ENCODE measurements at places on chromosomes 12 and 14.

- no peak for DNase-seq
Observed at GRCh38 chr14:91339671-91340369, 77.8 kb downstream of the CCDC88C start.

DNA sequence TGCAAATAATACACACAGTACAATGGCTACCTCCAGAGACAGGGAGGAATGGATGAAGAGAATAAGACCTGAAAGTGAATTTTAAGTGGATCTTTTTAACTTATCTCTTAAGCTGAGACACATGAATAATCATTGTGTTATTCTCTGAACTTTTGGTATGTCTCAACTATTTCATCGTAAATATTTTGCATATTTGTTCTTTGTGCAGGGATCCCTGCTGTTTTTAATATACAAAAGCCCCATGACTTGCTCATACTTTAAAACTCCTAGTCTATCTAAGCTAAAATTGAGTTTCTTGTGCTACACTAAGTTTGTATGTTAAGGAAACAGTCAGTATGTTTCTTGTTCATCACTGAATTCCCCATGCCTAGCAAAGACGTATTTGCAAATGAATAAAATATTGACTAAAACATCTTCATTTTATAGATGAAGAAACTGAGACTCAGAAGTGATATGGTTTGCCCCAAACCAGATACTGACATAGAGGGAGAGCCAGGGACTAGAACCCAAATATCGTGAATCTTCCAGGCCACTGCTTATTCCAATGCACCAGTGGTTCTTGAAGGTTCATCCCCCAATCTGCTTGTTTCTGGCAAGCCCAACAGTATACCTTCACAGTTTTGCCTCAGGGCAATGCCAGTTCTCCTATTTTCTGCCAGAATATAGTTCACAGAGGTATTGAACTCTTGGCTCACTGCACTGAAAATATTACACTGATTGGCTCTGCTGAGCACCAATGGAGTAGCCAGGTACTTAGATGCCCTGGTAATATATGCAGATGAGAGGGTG is 356.9 kb downstream of the MED13L start:
- no peak for DNase-seq

DNA sequence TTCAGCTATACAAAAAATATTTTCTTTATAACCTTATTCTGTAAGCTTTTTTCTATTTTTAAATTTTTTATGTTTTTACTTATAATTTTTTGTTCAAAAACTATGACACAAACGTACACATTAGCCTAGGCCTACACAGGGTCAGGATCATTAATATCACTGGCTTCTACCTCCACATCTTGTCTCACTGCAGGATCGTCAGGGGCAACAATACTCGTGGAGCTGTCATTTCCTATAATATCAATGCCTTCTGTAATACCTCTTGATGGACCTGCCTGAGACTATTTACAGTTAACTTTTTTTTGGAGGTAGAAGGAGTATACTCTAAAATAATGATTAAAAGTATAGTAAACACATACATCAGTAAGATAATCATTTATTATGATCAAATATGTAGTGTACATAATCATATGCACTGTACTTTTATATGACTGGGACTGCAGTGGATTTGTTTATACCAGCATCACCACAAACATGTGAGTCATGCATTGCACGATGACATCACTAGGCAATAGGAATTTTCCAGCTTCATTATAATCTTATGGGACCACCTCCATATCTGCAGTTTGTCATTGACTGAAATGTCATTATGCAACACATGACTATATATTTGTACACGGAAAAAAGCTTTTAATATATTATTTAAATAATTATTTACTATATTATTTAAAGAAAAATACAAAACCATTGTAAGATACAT is 18.5 kb upstream of the PMCH start:
- DNase-seq = no peak

- DNase-seq = no peak
Observed at GRCh38 chr12:84016956-84017355, 895.6 kb downstream of the SLC6A15 start.

DNA sequence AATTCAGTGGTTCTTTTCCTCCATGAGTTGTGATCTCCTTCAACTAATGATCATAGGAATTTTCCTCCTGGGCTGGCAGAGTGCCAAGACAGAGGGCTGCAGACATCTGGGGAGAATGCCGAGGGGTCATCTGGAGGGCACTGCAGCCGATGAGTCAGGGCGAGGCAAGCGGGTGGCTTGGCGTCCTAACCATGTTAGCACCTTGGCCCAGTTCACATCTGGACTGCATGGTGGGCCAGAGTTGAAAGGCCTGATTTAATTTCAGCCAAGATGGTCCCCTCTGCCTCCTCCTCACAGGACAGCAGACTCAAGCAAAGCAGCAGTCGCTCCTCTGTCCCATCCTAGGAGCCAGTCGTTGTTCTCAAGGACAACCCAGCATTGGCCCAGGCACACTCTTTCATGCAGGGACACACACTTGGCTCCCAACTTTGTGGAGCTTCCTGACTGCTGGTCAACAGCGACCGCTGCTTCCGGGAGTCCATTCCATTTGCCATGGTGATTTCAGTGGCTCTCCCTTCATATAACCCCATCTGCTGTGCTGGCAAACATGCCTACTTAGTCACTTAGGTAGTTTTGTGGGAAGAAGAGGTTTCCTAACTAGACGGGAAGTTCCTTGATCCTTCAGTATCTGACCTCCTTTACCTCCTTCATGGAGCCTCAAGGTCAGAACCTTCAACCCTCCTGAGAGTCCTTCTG is 161.8 kb downstream of the TTC8 start:
- no peak for DNase-seq

DNA sequence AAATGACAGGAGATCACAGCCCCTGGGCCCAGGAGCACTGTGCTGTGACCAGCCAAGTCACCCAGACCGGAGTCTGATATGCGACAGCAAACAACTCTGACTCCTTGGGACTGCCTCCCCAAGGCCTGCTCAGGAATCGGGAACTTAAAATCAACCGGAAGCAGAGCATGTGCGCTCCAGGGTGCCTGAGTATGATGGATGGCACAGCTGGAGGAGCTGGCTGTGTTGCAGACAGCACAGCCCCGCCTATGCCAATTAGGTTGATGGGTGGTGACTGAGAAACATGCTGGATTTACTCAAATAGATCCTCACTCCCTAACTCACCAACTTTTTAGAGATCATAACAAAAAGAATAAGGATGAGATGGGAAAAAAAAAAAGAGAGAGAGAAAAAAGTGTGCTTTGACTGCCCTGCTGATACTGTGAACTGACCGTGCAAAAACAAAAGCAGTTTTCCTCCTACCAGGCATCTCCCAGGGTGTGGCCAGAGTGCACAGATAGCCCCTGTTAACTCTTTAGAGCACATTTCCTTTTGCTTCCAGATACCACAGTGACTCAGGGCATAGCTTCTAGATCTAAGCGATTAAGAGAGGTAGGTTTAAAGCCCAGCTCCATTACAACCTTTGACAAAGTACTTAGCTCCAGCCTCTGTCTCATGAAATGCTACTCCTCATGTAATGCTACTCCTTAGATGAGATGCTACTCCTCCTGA is 27.4 kb upstream of the STON2 start:
- DNase-seq = no peak

DNA sequence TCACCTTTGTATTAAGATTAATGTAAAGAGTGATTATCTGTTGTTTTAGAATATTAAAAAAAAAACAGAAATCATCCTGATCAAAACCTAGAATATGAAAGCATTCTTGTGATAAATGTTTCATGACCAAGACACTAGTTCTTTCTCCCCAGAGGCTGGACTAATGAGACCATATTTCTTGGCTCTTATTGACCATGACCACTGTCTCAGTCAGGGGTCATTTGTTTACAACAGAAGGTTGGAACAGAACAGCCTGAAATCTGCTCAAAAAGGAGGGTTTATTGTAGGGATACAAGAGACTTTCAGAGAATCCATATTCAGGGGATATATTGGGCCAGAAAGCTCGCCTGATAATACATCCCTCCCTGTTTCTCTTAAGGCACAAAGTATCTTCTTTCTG is 87.7 kb downstream of the TMEM30B start:
- DNase-seq = no peak

DNA sequence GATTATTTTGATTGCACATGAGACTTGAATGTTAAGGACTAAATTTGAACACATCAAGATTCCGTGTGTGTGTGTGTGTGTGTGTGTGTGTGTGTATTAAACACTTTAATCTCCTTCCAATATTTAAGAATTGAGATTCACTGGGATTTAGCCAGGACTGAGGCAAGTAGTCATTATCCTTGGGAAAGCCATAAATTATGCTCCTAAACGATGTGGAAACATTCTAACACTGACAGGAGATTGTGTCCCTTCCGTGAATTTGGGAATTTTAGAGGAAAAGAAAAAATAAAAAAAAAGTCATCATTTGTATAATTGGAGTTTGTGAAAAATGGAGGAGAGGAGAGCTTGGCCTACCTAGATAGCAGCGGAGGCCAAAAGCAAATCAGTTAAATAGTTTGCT is 212.9 kb downstream of the DUSP6 start:
- no peak for DNase-seq

DNA sequence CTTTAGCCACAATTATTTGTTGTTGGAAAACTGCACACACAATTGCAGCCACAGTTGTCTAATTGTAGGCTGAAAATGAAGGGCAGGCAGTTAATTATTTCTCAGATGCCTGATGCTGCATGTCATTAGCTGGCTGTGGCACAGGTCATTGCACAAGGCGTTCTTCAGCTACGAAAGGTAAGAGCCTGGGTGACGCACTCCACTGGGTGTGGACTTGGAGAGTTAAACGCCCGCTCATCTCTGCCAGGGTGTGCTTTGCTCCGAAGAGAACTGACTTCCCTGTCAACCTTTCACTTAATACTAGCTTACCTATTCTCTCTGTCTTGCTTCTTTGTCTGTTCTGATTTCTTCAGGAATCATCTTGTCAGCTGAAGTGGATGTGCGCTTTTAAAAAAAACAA is 91.4 kb upstream of the CPM start:
- DNase-seq = no peak

- no peak for DNase-seq
Observed at GRCh38 chr12:86234316-86234855, 21.8 kb downstream of the MGAT4C start.

DNA sequence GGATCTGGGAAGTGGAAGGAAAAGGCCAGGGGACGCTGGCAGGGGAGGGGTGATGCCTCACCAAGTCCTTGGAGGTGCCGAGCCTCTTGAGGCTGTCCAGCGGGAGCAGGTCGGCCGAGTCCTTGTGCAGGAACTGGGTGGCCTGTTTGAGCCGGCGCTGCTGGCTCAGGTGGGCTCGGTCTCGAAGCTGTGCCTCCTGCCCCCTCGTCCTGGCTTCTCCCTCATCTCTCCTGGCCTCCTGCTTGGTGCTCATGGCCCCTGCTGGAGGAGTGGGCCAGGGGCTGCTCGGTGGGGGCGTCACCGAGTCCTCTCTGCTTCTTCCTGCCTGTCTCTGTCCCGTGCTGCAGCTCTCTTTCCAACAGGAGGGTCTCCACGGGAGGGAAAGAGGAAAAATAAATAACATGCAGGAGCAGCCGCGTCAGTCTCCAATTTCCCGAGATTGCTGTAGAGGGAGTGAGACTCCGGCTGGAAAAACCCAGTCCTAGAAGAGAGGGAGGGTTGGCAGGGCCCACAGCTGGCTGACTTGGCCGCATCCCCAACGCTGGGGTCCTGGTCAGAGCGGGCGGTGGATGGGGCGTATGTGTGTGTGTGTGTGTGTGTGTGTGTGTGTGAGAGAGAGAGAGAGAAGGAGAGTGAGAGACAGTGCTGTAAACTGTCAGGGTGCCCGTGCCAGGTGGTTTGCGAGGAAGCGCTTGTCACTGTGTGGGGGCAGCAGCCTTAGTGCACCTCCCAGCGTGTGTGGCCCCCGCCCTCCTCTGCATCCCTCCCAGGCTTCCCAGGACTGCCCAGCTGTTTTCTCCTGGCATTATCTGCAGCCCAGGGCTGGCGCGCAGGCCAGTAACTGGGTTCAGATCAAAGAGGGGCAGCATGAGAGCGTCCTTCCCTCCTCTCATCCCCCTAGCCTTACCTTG is at the start of gene NRIP2:
Gene NRIP2, minus strand, starts transcription at position 455 of the 911 bp plus-strand sequence. Its CDS starts 52 bp downstream, at position 403.
- peak; percentile 51 for DNase-seq

GRCh38 chr12:99975321-99975720 is 9.4 kb downstream of the ANKS1B start:
- no peak for DNase-seq

DNA sequence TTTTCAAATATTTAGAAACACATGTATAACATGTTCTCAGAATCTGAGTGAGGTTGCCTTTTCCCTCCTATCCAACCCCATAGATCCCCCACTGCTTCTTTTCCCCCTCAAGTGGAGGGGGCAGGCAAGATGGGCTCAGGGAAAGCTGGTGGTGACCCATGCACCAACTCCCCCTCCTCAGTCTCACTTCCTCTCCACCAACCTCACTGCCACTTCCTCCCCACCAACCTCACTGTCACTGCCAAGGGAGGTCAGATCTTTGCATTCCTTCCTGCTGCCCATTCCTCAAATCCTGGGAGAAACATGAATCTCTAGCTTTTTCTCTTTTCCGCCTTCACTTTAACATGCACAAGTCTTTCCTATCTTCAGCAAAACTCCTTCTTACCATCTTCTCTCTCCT is 48.7 kb downstream of the SPTB start:
- no peak for DNase-seq

DNA sequence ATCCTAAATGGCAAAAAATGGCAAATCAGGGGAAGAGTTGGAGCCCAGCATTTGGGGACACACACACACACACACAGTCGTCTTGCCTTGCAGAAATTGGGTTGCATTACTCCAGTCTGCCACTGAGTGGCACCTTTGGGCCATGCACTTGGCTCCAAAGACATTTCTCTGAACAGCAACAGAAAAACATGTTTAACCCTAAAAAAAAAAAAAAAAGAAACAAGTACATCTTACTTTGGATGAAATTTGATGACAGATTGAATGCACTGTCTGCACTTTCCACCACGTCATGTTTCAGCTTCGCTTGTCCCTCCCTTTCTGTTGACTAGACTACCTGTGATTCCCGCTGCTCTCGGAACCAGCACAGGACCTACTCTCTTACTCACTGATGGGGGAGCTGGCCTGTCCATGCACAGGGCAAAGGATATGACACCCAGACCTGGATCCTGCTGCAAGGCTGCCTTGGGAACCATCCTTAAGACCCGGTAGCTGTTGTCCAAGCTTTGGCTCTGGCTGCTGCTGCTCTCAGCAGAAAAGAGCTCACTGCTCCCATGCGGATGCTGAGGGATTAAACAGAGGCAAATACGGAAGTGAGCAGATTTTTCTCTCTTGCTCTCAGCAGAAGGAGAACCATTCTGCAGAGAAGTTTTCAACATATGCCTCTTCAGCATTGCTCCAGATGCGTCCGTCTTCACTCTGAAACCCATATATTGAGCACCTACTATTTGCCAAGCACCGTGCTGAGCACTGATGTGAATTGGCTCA is 376.8 kb downstream of the DPF3 start:
- DNase-seq = peak; percentile 70

DNA sequence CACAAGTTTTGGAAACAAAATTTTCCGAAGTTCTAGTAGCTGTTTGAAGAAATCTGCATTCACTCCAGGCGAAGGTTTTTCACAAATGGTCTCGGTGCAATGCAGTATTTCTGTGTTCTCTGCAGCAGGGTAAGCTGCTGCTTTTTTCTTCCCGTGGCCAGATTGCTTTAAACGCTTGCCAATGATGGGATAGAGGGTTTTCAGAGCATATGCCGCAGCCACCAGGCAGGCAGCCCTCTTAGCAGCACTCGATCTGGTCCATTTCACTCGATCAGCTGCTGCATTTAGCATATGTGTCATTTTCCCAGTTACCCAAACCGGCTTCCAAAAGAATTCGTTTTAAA is 315 bp downstream of the ABCD2 start:
- DNase-seq = no peak
